HCT116 (cell line): ENCODE measurements at places on chromosomes 3 and 15. TPM values are rescaled to one million over a fixed set of nuclear protein-coding genes. Genes with fewer than 3 reads are reported as not detected.

The NUP210 gene
- 74.9 TPM for total RNA-seq

The CORO2B gene
- 2.8 TPM for total RNA-seq

DNA sequence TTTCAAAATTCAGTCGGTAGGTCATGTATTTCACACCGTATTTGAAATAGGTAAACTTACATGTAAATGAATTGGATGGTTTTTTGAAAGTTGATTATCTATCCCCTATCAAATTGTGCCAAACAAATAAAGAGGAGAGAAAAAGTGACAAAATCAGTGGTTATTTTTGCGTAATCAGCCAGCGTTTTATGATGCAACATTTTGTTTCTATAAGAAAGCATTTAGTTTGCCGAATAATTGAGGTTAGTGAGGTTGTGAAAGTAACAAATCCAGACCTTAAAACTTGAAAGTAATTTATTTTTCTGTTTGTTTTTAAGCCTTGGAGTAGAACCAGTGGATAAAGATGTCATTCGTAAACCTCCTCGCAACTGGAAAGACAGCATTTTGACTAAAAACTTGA lies 29.3 kb downstream of the ASTE1 start:
- DNase-seq = no peak

DNA sequence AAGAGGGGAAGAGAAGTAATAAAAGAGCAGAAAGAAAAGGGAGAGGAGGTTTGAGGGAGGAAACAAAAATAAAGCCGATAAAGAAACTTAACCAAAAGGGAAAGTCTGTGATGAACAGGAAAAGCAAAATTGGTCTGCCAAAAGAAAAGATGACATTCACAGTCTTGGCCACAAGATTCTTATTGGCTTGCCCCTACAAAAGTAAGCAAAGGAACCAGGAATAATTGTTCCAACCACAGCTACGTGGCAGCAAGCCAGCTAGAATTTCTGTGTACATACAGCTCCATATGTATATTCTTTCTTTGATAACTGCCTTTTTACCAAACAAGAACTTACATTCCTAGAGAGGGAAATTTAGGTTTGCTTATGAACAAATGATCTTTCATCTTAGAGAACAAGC lies 79.6 kb downstream of the MLH1 start:
- no peak for DNase-seq

- DNase-seq = no peak
Observed at GRCh38 chr3:45739991-45740390, 50.8 kb downstream of the SACM1L start.

- DNase-seq = no peak
Observed at GRCh38 chr3:9137676-9138075, 111.8 kb downstream of the SRGAP3 start.

DNA sequence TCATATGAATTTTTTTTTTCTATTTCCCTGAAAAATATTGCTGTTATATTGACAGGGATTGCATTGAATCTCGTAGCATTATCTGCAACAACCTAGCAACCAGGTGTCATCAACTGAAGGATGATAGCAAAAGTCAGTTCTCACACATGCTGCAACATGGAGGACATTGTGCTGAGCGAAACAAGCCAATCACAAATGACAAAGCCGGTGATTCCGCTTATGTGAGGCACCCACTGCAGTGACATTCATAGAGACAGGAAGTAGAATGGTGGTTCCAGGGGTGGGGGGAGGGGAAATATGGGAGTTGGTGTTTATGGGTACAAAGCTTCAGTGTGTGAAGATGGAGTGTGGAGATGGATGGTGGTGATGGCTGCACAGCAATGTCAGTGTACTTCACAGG lies 7.6 kb downstream of the NIPA1 start:
- no peak for DNase-seq
